DND-41 (cell line): ENCODE measurements at places on chromosomes 7 and 10.
A peak's percentile ranks its signal among the peaks of the same experiment; 100 is the strongest.

- DNase-seq: no peak
Measured at GRCh38 chr10:114286921-114287320, 47.9 kb downstream of the VWA2 start.

- DNase-seq: peak; percentile 69
Measured at GRCh38 chr10:131082991-131083481, 228.5 kb downstream of the TCERG1L start.

DNA sequence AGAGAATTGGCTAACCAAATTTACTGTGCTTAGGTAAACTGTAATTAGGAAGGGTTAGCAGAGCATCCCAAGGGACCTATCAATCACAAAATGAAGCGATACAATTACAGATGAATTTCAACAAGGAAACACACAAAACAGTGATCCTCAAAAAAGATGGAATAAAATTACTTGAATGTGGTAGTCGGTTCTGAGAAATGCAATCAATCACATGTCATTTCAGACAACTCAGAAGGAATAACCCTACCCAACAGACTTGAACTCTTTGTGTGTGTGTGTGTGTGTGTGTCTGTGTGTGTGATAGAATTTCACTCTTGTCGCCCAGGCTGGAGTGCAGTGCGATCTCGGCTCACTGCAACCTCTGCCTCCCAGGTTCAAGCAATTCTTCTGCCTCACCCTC is 43.5 kb downstream of the ST8SIA6 start:
- DNase-seq: no peak

DNA sequence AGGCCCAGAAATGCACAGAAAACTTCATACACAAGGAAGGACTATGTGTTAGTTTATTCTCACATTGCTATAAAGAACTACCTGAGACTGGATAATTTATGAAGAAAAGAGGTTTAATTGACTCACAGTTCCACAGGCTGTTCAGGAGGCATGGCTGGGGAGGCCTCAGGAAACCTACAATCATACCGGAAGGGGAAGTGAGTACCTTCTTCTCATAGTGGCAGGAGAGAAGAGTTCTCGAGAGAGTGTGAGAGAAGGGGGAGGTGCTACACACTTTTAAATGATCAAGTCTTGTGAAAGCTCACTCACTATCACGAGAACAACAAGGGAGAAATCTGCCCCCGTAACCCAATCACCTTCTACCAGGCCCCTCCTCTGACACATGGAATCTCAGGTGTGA is 16.8 kb upstream of the RAMP3 start:
- DNase-seq: no peak

DNA sequence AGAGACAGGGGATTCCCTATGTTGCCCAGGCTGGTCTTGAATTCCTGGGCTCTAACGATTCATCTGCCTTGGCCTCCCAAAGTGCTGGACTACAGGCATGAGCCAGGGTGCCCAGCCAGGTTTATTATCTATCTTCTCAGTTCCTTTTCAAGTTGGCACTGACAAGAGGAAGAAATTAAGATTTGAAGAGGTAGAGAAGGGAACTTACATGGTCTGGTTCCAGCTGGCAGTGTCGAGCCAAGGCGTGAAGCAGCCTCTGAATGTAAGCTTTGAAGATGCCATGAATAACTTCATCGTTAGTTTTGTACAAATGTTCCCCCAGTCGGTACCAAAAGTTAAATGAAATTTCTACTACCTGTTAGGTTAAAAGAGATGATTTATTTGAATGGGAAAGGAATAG is 57.7 kb downstream of the TNPO3 start:
- DNase-seq: no peak
